ENCODE measurements at places on chromosomes 2 and 18. TPM values are rescaled to one million over a fixed set of nuclear protein-coding genes. Genes with fewer than 3 reads are reported as not detected.

STEAP3 gene
- total RNA-seq, result 17.4 TPM

PROKR1 gene
- total RNA-seq, result not detected

TMEM87B gene
- 23.6 TPM for total RNA-seq

ABCG8 gene
- not detected for total RNA-seq

RGPD4 gene
- not detected for total RNA-seq

SCN9A gene
- total RNA-seq, result 9.3 TPM

SERPINB3 gene
- total RNA-seq, result not detected

CCDC141 gene
- total RNA-seq, result 0.06 TPM

SDC1 gene
- 7.4 TPM for total RNA-seq

PSTPIP2 gene
- total RNA-seq, result 8.9 TPM

UGT1A3 gene
- total RNA-seq, result not detected

TNFRSF11A gene
- 1.4 TPM for total RNA-seq

PRKAG3 gene
- total RNA-seq, result not detected

RGPD6 gene
- 17.6 TPM for total RNA-seq

CREG2 gene
- total RNA-seq, result 31.7 TPM

EDAR gene
- not detected for total RNA-seq

DNA sequence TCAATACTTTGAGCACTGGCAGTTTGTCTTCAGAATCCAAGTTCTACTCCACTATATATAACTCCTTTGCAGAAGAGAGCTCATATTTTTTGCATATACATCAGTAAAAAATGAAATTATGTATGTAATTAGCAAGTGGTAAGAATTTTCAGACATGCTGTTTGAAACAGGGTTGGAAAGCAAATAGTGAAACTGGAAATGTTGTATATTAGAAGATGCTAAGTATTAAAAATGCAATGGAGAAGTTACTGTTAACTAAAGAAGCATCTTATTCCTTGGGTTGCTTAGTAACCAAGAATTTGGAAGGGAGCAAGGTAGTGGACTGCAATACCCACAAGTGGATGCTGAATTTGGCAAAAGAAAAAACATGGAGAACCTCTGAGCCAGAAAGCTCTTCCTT lies 88.6 kb upstream of the DLGAP1 start:
- DNase-seq, result no peak

DNA sequence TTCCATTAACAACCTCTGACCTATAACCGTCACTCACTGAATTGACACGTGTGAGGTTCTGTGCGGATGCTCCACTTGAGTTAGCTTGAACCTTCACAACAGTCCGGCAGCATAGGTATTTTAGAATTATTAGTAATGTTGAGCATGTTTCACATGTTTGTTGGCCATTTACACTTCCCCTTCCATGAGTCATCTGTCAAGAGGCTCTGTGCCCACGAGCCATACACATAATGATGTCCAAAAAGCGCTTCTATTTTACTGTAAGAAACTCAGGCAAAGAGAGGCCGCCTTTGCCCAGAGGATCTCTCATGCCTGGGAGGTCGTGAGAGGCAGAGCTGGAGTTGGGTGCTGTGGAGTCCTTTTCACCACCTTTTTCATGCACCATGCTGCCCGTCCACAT lies 28.9 kb upstream of the TMEM214 start:
- no peak for DNase-seq

DNA sequence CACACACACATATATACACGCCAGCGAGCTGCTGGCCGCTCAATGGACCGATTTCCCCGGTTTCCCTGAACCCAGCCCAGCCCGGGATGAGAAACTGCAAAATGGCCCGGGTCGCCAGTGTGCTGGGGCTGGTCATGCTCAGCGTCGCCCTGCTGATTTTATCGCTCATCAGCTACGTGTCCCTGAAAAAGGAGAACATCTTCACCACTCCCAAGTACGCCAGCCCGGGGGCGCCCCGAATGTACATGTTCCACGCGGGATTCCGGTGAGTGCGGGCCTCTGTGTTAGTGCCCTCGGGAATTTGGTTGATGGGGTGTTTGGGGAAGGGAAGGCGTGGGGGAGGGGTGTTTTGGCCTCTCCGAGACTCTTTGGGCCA lies 392 bp downstream of the ST8SIA3 start:
- DNase-seq, result no peak

- no peak for DNase-seq
Measured at GRCh38 chr2:18703555-18703954, 114.2 kb upstream of the NT5C1B start.

DNA sequence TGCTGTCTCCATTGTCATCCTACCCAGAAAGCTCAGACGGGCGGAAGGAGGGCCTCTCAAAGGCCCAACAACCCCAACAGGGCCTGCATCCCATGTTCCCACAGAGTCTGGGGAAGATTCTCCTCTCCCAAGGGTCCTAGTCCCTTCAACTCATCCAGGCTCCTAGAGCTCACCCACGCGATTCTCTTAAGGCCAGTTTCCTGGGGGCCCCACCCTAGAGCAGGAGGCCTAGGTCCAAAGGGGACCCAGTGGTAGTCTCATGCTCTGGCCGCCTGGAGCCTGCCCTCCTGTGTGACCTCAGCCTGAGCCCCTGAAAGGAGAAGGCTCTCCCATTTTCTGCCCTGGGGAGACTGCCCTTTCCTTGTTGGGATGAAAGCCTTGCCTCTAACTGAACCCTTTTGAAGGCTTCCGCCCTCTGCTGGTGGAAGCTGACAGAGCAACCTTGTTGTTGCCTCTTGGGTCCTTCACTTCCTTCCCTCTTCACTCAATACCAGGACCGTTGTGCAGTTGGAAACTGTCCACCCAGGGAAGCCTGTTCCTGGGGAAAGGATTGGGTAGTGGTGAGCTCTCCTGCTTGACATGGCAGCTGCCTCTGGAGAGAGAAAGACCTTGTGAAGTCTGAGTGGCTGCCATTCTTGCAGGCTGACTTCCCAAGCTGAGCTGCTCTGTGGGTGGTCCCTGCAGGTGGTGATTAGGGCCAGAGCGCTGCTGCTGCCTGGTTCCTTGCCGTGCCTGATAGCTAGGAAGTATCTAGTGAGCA lies 86.0 kb upstream of the ALPP start:
- DNase-seq, result peak; percentile 41

DNA sequence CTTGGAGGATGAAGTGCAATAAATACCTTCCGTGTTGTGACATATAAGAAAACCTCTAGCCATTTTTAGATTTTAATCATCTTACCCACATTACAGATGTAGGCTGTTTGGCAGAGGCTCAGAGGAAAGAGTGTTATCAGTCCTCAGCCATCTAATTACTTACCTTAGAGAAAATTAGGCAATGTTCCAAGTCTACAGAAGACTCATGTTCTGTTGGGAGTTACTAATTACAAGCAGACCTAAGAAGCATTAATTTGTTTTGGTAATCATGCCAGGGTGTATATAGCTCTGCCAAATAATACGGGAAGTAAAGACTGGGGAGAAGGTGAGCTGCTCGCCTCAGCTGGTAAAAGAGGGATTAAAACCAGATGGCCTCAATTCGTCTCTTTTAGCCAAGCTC lies 125.8 kb upstream of the PGAP1 start:
- no peak for DNase-seq

- no peak for DNase-seq
Measured at GRCh38 chr18:31030574-31031278, 11.8 kb downstream of the DSC3 start.

DNA sequence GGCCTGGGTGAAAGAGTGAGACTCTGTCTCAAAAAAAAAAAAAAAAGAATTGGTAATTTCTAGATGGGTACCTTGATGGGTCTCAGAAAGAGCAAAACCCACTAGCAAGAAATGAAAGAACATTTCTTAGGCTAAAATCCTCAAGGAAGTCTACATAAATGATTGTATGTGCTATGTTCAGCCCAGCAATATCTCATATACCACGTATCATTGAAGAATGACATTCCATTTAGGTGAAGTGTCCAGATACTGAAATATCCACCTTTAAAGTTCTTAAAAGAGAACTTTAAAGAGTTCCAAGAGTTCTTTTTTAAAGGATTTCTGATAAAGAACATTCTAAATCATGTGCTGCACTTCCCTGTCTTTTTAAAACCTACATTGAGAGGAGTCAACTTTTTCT lies 19.2 kb downstream of the NRP2 start:
- DNase-seq, result no peak

DNA sequence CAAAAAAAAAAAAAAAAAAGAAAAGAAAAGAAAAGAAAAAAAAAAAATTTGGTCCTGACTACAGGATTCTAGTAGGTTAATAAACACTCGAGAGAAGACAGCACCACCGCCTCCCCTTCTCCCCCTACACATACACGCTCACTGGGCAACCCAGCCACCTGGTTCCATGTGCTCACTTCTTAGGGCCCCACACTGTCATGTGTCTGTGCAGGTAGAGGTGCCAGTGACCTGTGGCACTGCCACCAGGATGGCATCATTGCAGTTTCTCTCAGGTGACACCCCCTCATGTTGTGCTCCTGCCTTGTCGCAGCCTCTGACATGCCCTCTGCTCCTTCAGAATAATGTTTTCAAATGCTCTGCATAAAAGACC lies 39.7 kb upstream of the LYPD6B start:
- DNase-seq, result no peak

GRCh38 chr2:100878000-100878791 lies 58.3 kb downstream of the NPAS2 start:
- no peak for DNase-seq

GRCh38 chr18:76619621-76620315 lies 124.7 kb upstream of the ZNF516 start:
- no peak for DNase-seq

DNA sequence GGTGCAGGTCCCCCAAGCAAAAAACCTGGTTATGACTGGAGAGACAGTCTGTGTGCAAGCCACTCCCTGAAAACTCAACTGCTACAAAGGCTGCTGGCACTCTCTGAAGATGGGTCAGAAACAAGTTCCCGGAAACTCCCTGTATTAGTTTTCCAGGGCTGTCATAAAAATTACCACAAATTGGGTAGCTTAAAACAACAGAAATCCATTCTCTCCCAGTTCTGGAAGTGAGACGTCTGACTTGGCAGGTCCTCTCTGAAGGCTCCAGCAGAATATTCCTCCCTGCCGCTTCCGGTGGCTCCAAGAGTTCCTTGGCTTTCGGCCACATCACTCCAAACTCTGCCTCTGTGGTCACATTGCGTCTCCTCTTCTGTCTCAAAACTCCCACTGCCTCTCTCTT lies 30.1 kb upstream of the SERPINE2 start:
- DNase-seq, result no peak

DNA sequence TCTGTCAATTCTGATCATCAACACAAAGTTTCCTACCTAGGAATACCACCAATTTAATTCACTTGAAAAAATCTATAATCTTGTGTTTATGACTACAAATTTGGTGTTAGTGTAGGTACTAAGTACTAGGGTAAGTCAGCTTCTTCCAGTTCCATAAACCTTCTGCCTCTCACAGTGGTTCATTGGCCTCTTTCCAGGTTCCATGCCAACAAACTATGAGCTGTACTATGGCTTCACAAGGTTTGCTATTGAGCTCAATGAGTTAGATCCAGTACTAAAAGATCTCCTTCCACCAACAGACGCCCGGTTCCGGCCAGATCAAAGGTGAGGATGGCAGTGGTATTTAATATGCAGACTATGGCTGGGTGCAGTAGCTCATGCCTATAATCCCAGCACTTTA lies 58.8 kb downstream of the PRKRA start:
- DNase-seq, result no peak

GRCh38 chr2:219576505-219577388 lies 4.6 kb downstream of the INHA start:
- no peak for DNase-seq

GRCh38 chr2:174399171-174399570 lies 3.6 kb downstream of the SCRN3 start:
- DNase-seq, result no peak

GRCh38 chr2:46058140-46058539 lies 239.1 kb upstream of the EPAS1 start:
- no peak for DNase-seq

- no peak for DNase-seq
Measured at GRCh38 chr18:48928787-48929186, 22.0 kb downstream of the SMAD7 start.

- DNase-seq, result no peak
Measured at GRCh38 chr2:73081181-73081671, 9.7 kb upstream of the SFXN5 start.

- DNase-seq, result no peak
Measured at GRCh38 chr2:128637481-128638155, 318.9 kb upstream of the HS6ST1 start.

DNA sequence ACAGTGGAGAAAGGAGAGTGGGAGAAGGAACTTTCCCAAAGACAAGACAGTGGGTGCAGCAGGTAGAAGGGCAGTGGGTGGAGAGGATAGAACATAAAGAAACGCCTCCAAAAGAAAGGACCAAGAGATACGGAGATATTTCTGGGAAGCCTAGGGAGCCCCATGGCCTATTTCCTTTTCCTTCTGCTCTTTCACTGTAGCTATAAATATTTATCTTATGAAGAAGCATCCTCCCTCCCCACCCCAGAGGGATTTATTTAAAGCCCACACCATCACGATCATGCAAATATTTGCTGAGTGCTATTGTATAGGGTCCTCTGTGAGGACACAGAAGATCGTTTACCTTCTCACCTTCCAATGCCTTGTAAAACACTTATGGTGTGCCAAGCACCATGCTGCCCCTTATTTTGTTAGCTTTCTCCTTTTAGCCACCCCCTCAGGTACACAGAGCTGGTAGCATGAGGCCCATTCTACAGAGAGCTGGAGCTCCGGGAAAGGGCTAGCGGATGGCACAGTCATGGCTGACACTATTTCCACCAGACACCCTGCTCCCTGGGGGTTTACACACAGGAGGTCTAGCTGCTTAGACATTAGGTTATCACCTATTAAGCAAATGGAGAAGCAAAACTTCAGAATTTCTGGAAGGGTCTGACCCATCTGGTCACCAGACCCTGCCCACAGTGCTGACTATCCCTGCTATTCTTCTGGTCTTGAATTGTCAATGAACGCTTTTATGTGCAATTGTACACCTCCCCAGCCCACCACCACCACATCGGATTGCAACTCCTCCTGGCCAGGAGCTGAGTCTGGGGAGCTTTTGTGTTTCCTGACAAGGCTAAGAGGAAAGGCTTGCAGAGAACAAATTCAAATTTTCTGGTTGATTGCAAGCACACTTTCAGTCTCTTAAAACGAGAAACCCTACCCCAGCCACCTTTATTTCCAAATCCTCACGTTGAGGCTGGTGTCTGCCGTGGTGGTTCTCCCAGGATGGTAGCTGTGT lies 91.8 kb upstream of the KLF7 start:
- DNase-seq, result no peak

- no peak for DNase-seq
Measured at GRCh38 chr2:72000110-72000509, 147.6 kb downstream of the CYP26B1 start.

- no peak for DNase-seq
Measured at GRCh38 chr2:17610521-17610920, 70.0 kb downstream of the VSNL1 start.

- DNase-seq, result no peak
Measured at GRCh38 chr18:29218091-29218490, 1041.2 kb upstream of the CDH2 start.

DNA sequence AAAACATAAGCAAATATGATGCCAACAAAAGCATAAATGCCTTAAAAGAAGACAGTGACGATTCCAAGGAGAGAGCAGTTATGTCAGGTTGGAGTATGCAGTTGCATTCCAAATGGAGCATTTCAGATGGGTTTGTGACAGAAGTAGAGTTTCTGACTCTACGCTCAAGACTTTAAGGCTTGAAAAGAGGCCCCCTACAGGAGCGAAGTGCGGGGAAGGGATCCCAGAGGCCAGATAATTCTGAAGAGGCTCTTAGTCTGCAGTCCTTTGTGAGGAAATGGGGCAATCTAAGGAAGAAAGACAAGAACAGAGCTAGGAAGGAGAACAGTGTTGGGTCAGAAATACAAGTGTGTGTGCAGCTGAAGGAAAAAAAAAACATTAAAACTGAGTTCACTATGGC lies 95.5 kb downstream of the ZNF521 start:
- DNase-seq, result no peak

GRCh38 chr2:51693640-51694039 lies 661.7 kb upstream of the NRXN1 start:
- DNase-seq, result no peak
